ENCODE measurements at places on chromosomes 2 and 18.

- DNase-seq = no peak
Observed at GRCh38 chr2:28683100-28683706, 68.4 kb upstream of the PPP1CB start.

DNA sequence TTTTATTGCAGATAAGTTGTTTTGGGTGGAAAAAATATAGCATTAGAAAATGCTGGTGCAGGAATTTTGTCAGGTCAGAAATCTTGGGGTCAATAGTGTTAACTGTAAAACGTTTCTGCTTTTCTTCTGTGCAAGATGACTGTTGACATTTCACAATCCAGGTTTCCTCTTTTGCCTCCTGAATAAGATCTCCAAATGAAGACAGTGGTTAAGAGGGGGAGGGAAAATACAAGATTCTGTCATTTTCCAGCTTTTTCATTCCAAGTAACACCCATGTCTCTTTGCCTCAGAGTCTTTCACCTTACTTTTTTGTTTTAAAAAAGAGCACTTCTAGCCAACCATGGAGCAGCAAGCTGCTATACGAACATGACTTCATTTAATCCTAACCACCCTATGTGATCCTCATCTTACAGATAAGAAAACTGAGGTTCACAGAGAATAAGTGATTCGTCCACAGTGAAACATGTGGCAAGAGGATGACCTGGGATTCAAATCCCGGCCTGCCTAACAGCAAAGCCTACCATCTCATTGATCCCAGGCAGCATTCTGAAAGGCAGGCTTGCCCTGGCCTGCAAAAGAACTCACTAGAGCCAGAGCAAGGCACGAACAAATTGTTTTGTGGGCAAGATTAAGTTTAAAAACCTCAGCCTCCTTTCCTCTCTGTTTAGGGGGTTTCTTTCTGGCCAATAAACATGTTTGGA is 3.0 kb downstream of the PLEK start:
- no peak for DNase-seq

DNA sequence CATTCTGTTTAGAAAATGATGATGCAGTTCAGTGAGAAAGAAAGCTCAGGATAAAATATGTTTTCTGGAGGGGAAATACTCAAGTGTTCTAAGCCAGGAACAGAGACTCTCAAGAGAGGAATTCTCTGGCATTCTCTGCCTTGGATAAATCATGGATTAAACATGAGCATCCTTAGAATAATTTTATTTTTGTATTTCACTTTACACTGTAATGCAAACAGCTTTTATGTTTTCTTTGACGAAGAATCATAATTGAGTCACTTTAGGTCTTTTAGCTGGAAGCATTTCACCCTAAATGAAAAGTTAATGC is 11.1 kb downstream of the GDF7 start:
- DNase-seq = no peak

DNA sequence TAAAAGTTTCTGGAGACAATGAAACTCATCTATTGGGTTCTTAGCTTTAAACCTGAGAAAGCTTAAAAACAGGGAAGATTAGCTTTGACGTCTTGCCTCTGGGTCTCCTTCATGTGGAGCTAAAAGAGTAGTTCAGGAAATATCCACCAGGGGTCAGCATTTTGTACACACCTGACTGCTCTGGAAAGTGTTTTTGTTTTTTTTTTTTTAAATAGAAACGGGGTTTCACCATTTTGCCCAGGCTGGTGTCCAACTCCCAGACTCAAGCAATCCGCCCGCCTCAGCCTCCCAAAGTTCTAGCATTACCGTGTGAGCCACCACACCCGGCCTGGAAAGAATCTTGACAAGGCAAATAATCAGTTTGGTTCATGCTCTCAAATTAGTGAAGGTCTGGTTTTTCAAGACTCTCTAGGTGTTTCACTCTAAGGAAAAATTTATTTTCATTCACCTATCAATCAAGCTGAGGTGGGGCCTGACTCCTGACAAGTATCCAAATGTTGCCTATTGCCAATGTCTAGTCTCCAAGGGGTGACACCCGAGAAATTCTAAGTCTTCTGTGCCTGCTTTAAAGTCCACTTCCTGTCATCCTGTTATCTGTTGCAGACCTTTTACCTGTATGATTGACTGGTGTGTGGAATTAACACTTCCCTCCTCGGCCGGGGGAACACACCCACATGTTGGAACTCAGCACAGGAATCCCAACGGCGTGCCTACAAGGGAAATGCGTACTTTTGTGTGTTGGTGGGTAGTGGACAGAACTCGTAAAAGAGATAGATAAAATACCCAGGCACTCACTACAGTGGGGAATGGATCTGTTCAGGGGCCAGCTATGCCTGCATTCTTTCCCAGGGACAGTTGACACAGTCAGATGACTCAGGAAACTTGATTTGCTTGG is 11.3 kb downstream of the IL1RN start:
- peak; percentile 83 for DNase-seq

Data from OCI-LY7 (cell line).